ENCODE measurements at places on chromosomes 6 and 20. TPM values are rescaled to one million over a fixed set of nuclear protein-coding genes. Genes with fewer than 3 reads are reported as not detected.

The ECT2L gene
- polyA plus RNA-seq, result 0.13 TPM

The SYTL3 gene
- 2.5 TPM for polyA plus RNA-seq

The PGBD1 gene
- 5.0 TPM for polyA plus RNA-seq

The KCNQ5 gene
- 3.4 TPM for polyA plus RNA-seq

The SAMD3 gene
- 3.6 TPM for polyA plus RNA-seq

- DNase-seq, result no peak
Measured at GRCh38 chr20:14498772-14499171, 161.4 kb upstream of the FLRT3 start.

DNA sequence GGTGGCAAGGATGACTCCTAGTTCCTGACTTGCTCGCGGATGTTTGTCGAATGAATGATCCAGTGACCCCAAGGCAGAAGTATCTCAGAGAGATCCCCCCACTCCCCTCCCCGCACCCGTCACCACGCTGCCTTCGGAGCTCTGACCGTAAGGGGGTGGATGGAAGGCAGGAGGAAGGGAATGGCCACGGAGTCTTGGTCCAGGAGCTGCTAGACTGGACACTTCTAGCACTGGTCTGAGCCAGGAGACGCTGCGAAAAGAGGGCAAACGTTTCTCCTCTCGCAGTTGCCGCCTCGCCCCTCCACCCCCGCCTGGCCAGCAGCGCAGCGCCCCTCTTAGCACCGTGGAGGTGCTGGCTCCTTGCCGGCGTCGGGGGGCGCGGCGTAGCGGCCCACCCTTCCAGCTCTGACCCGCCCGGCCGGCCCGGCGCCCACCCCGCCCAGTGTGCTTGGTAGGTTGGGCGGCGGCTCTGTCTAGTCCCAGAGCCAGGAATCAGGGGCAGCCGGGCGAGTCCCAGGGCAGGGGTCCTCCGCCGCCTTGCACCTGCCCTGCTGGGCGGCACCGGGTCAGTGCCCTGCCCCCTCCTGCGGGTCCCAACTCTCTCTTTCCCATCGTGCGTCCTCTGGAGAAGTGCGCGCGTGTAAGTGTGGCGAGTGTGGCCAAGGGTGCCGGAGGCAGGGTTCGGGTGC lies 2.4 kb upstream of the DBNDD2 start:
- peak; percentile 46 for DNase-seq

- DNase-seq, result no peak
Measured at GRCh38 chr6:71072508-71072907, 115.6 kb upstream of the B3GAT2 start.

DNA sequence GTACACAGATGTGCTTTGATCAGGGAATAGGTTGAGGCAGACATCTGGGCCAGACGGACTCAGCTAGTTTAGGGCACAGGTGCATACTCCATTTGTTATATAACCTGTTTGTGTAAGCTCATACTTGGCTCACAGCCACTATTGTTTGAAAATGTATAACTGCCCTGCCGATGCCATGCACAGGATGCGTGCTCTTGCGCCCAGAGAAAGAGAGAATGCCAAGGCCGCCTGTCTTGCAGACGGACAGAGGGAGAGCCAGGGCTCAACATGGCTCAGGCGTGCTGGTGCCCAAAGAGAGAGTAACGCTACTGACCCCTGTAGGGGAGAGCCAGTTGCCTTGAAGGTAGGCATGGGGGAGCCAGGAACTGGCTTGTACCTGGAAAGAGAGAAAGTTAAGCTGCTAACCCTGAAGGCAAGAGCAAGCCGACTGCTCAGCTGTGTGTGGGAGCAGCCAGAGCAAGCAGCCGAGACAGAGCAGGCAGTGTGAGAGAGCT lies 57.7 kb downstream of the FAM229B start:
- DNase-seq, result no peak

DNA sequence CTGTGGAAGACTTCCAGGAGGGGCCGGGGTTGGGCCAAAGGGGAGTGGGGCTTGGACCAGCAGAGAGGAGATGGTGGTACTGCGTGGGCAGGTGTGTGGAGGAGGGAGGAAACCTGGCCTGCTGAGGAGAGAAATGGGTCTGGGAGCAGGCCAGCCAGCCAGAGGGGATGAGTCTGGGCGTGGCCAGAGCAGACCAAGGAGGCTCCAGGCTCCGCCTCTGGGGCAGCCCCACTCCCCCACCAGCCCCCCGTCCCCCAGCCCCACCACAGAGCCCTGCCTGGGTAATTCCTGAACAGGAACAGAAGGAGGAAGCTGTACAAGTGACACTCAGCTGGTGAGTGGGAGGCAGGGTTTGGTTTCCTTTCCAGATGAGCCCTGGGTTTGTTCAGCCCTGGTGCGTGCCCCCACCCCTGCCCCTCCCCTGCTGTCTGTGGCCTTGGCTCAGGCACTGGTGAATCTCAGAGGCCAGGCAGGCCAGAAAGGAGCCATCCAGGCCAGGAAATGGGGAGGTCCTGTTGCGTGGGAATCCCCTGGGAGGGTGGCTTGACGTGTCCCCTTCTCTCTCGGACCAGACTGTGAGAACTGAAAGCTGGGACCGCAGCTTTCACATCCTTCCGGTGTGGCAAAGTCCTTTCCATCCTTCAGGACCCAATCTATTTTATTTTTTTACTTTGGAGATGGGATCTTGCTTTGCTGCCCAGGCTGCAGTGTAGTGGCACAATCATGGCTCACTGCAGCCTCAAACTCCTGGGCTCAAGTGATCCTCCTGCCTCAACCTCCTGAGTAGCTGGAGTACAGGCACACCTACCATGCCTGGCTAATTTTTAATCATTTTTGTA lies 9.4 kb upstream of the SRC start:
- no peak for DNase-seq

- DNase-seq, result no peak
Measured at GRCh38 chr6:128007658-128008057, 106.8 kb upstream of the THEMIS start.

DNA sequence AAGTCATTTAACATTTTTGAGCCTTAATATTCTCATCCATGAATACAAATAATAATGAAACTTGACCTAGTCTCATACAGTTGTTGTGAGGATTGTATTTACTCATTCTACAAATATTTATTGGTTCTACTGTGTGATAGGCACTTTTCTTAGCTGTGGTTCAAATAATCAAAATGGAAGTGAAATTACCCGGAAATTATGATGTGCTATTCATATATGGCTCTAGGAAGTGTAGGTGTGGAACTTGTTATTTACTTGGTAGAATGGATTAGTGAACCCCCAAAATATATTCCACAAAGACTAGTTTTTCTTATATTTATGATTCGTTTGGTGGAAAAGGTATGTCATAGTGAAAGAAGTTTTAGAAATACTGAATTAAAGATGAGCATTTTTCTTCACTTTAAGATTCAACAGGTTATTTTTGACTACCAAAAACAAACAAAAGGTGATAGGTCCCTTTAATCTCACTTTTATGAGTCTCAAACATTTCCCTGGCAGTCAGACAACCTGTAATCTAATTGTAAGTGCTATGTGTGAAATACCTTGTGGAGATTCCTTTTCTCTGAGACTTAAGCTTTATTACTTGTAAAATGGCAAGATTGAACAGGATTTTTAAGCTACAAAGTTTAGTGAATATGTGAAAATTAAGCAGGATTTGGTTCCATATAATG lies 77.8 kb downstream of the STXBP5 start:
- DNase-seq, result no peak

GRCh38 chr6:90351696-90352095 lies 55.1 kb upstream of the BACH2 start:
- DNase-seq, result no peak

DNA sequence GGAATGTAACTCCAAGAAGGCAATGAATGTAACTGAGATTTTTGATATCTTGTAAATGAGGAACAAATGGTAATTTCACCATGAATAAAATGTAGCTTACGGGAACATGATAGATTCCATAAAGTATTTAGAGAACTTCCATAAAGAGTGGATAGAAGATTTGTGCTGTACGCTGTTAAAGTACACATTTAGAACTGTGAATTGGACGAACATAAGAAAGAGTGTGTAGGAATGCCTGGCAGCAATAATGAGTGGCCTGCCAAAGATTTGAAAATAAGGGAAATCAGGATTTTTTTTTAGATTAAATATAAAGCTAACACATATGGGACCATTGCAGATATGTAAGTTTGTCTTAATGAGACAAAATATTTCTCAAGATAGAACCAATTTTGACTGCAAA lies 1153.3 kb upstream of the EYS start:
- no peak for DNase-seq

- DNase-seq, result no peak
Measured at GRCh38 chr6:39210450-39210849, 18.8 kb downstream of the KCNK5 start.

- no peak for DNase-seq
Measured at GRCh38 chr6:89310929-89311328, 4.2 kb downstream of the GABRR2 start.

- DNase-seq, result no peak
Measured at GRCh38 chr6:111201764-111202163, 114.5 kb downstream of the SLC16A10 start.

DNA sequence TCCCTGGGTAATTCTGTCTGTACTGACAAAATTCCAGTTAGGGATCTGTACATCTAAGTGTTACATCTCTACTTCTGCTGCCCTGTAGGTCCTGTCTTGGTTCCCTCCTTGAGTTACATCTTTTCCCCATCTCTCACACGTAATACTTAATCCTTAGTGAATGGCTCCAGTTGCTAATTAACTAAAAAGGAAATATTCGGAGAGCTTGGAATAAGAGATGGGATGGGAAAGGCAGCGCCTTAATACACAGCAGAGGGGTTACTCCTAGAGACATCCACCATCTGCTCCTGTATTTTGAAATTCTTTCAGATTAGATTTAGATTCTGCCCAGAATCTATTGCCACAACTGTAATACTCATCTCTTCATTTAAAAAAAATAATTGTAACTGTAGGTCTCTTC lies 384.0 kb downstream of the SAMD5 start:
- no peak for DNase-seq

- no peak for DNase-seq
Measured at GRCh38 chr6:168105813-168106632, 27.0 kb upstream of the FRMD1 start.

GRCh38 chr6:549906-550305 lies 107.0 kb downstream of the HUS1B start:
- no peak for DNase-seq

DNA sequence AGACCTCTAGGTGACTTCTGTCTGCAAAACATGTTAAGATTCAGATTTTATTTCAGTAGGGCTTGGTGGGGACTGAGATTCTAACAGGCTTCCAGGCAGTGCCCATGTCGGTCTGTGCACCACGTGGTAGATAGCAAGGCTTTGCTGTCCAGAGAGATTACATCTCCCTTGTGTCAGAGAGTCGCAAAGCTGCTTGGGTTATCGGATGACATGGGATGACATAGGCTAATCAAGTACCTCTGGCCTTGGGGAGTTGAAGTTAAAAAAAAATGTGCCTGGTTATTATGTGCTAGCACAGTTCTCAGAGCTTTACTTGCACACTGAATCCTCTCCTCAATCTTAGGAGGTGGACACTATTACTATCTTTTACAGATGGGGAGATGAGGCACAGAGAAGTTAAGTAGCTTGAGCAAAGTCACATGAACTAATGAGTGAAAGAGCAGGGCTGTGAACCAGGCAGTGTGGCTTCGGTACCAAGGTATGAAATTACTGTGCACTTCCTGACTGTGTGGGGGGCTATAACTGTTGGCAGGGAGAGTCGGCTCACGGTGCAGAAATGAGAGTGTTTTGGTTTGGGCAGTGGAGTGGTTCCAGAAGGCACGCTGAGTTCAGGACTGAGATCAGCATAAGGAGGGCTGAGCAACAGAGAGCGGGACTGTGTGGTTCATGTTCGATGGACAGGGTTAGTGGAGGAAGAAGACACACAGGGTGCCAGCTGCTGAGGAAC lies 41.1 kb downstream of the FARS2 start:
- DNase-seq, result no peak

DNA sequence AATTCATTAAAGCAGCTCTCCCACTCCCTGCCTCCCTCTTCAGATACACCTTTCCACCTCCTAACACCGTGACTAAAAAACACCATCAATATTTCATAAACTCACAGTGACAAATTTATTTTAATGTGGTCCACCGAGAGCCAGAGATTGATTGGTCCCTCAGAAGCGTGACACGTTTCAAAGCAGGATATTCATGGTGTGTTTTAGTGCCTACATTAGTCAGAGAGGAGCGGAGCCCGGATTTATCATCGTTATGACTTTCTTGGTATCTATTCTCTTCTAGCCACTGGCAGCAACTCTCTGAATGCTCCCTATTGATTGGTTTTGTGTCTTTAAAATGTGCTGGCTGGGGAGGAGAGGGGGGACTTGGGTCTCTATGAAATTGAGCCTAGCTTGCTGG lies 265.3 kb downstream of the DHX35 start:
- no peak for DNase-seq

Data from large intestine (tissue), 12 donors.